ENCODE measurements at places on chromosomes 1 and 21.

- peak; percentile 37 for DNase-seq
Observed at GRCh38 chr1:26744075-26744959, 43.4 kb upstream of the PIGV start.

- no peak for DNase-seq
Observed at GRCh38 chr1:203580733-203581132, 45.9 kb upstream of the ATP2B4 start.

- no peak for DNase-seq
Observed at GRCh38 chr1:175481126-175482070, 262.0 kb downstream of the TNR start.

- no peak for DNase-seq
Observed at GRCh38 chr1:54885807-54886723, 930 bp downstream of the DHCR24 start.

GRCh38 chr1:233518344-233518743 lies 95.6 kb upstream of the KCNK1 start:
- DNase-seq: no peak

DNA sequence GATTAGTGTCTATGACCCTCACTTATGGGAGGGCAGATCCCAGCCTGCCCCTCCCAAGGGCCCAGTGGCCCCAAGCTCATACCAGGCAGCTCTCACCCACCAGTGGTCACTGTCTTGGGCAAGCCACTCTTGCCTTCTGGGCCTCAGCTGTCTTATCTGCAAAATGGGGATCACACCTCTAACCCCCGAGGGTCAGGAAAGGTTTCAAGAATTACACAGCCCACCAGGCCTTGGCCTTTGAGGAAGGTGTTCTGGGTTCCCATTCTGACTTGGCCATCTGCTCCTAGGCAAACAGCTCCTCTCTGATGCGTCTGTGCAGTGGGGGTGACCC lies 16.8 kb downstream of the RUNX3 start:
- no peak for DNase-seq

GRCh38 chr1:155184835-155185782 lies 11.5 kb downstream of the TRIM46 start:
- DNase-seq: no peak

DNA sequence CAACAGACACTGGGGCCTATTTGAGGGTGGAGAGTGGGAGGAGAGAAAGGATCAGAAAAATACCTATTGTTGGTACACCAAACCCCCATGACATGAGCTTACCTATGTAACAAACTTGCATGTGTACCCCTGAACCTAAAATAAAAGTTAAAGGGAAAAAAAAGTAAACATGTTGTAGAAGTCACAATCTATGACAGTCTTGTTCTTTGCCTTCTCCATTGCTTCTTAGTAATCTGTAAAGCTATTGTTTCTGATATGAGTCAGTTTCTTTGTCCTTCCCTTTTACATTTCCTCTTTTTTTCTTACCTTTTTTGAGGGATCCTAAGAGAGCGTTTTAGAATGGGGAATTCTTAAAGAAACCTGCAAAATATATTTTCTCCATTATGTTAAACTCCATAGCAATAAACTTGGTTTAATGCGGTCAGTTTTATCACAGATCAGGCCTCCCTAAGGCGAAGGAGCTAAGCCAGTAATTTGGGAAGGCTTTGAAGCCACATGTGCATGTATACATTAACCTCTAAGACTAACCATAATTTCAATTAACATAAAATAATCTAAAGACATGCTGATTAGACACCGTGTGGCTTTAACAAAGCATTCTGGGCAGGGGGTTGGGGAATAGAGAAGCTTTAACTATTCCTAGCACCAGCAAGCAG lies 77.8 kb upstream of the C1orf105 start:
- no peak for DNase-seq

- DNase-seq: no peak
Observed at GRCh38 chr1:240582953-240583352, 29.0 kb downstream of the GREM2 start.

DNA sequence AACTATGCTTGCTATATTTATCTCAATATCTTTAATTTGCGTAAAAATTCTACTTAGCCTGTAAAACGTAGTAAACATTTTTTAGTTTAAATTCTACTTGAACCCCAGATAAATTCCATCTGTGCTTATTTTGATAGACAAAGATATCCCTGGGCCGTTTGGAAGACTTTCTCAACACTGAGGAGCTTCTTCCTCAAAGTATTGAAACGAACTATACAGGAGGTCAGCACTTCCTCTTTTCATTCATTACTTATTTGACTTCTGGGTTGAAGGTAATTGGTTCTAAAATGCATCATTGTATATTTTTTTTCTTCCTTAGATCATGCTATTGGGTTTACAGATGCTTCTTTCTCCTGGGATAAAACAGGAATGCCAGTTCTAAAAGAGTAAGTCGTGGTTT lies 74.7 kb downstream of the HSPA13 start:
- no peak for DNase-seq

DNA sequence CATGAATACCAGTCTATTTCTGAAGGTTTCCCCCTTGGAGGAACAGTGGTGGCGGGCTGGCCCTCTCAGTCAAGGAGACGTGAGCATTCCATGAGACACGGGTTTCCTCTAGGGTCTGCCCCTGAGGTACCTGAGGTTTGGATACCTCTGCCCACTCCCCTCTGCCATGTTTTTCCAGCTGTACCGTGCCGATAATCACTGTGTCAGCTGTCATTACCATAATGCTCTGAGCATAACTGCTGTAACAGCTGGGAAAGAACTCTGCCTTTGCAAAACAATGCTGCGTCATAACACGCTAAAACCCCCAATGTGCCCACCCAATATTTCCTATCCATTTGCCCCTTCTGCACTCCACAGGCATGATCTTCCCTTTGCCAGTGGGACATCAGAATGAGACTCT lies 425.1 kb downstream of the KIF26B start:
- DNase-seq: no peak

GRCh38 chr1:20115479-20115878 lies 3.9 kb downstream of the PLA2G2D start:
- no peak for DNase-seq

GRCh38 chr1:9066945-9067807 lies 2.3 kb downstream of the SLC2A5 start:
- no peak for DNase-seq

DNA sequence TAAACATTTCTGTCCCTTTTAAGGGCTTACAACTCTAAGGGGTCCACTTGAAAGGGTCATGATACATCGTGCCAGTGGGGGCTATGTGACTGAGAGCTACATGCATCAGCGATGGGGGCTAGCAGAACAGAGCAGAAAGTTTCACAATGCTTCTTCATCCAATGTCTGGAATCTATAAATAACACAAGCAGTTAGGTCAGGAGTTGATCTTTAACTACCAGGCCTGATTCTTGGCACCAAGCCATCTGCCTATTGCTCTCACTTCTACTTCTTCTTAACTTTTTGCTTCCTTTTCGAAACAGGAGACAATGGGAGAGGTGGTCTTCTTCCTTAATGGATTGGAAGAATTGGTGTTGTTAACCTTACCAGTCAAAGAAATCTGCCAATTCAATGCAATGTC lies 410.0 kb downstream of the TGFB2 start:
- DNase-seq: no peak

- DNase-seq: no peak
Observed at GRCh38 chr1:62391369-62391971, 45.4 kb upstream of the USP1 start.

DNA sequence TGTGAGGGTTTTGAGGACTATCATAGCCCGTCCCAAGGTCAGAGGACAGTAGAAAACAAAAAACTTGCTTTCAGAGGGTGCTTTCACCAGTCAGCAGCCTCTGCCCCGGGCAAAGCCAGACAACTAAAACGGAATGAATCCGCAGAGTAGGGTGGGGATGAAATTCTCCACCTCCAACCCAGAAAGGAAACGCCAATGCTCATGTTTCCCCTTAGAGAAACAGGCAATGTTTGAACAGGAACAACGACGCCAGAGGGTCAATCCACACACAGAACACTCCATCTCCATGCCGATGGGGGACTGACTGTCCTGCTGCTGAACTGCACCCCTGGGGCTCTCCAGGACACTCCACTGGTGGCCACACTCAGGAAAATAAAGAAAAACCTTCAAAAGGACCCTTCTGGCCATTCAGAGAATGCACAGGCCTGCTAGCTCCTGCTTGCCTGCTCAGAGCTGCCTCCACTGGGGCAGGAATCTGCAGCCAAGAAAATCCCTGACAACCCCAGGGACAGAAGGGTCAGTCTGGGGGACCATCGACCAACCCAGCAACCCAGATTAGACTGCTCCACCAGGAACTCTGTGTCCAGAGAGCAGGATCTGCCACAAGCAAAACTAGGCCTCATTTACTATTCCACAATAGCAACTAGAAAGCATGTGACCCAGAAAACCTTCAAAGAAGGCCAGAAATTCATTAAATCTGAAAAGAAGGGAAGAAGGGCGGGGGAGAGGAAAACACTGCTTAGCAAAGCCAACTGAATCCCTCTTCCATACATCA lies 116.0 kb downstream of the TOMM20 start:
- no peak for DNase-seq

DNA sequence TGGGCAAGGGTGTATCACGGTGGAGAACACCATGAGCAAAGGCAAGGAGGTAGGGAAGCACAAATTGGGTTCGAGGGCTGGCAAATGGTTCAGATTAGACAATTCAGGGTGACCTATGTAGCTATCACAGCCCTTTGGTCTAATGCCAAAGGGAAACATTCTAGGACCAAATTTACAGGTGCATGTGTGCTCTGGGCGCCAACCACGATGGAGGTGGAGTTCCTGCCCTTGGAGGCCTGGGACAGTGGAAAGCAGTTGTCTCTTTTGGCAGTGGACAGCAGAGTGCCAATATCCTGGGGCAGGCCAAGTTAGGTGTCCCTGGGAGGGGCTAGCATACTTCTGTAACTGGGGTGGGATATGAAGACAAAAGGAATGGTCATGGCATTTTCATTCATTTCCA lies 40.1 kb downstream of the IGFN1 start:
- DNase-seq: no peak

- DNase-seq: no peak
Observed at GRCh38 chr21:41744028-41744930, 22.6 kb downstream of the RIPK4 start.

DNA sequence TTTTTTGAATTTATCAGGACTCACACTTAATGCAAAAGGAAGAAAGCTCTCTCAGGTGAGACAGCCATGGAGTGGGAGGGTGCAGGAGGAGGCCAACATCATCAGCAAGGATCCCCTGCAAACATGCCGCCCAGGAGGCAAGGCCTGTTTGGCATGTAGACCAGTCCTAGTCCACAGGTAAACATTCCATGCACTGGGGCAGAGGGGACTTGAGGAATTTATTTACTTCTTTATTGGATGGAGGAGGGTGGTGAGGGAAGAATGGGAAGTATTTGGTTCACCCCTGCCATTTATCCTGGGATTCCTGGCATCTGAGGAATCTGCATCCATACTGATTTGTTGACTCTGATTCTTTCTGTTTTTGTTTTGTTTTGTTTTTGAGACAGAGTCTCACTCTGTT lies 1.5 kb upstream of the UQCRHL start:
- no peak for DNase-seq

DNA sequence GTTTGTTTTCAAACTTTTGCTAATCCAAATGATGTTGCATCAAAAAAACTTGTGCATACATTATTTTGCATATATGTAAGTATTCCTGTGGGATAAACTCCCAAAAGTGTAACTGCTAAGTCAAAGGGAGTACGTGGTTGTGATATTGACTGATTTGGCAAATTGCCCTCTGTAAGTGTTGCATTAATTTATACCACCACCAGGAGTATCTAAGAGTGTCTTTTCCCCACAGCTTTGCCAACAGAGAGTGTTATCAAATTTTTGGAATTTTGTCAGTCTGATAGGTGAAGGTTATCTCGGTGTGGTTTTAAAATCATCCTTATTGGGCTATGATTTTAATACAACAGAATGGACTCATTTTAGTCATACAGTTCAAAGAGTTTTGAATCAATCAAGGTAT lies 30.1 kb upstream of the PARP1 start:
- DNase-seq: no peak

- no peak for DNase-seq
Observed at GRCh38 chr1:214862421-214862820, 220.1 kb upstream of the KCNK2 start.

- no peak for DNase-seq
Observed at GRCh38 chr1:84010136-84010535, 11.2 kb upstream of the TTLL7 start.

- DNase-seq: no peak
Observed at GRCh38 chr1:199333180-199333579, 694.3 kb upstream of the NR5A2 start.

DNA sequence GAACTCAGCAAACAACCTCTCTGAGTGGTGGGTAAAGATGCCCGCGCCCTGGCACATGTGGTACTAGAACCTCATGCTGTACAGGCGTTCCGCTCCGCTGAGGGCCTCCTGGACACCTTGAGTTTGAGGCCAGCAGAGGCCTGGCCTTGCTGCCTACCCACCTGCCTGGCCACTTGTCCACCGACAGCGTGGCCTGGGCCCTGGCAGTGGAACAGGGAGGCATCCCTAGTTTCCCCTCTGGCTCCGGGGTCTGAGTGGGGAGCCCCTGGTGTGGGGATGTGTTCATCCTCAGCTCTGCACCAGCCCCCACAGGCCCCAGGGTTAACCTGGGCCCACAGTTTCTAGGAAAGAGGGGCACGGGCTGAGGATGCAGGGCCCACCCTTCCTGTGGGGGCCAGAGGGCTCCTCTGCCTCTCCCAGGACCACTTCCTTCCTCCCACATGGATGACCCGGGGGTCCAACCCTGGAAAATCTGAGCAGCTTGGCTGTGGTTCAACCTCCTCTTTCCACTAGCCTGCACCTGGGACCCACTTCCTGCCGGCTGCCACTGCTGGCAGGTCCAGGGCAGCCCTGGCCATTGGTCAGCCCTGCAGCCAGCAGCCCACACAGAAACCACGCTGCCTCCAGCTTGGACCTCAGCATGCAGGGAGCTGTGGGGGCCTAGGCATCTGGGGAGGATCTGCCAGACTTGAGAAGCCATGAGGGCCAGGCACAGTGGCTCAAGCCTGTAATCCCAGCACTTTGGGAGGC lies 53.3 kb upstream of the COL18A1 start:
- no peak for DNase-seq

- DNase-seq: no peak
Observed at GRCh38 chr1:157073944-157074685, 25.5 kb downstream of the ETV3L start.

DNA sequence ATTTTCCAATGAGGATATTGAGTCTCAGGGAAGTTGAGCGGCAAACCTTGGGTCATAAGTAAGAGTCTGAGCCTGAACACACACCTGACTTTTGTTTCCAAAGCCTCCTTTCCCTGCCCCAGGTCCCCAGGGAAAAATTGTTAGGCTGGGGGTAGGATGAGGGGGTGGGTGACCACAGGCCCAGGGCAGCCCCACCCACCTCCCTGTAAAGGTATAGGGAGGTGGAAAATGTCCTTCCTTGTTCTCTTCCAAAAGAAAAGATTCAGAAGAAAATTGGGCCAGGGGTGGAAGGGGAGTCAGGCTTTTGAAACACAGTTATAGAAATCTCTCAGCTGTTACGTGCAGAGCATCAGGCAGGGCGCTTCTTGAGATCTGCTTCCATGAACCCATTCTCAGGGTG lies 129.7 kb upstream of the NGF start:
- DNase-seq: no peak

GRCh38 chr1:217563179-217563578 lies 67.7 kb downstream of the GPATCH2 start:
- DNase-seq: no peak

- no peak for DNase-seq
Observed at GRCh38 chr1:21672478-21673276, 3.5 kb upstream of the RAP1GAP start.

Data from activated naive CD4-positive, alpha-beta T cell (primary cell).